A549 (cell line): ENCODE measurements at places on chromosomes 5 and 9.

DNA sequence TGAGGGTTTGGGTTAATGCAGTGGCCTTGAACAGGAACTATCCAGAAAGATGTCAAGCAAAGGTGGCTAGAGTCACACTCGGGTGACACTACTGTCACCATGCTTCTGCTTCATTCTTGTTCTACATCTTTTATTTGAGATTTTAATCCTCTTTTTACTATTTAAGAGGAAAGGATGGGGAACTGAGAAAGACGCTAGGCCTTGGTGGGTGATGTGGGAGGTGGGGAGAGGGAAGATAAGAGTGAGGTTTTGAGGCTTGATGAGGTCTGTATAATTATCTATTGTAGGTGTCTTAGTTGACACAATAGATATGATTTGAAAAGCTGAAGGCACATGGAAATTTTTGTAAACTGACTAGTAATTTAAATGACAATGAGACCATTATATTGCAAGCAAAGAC, 3.5 kb upstream of the BASP1 start:
- DNase-seq: no peak

GRCh38 chr5:151295138-151295537, 8.4 kb downstream of the SLC36A3 start:
- no peak for DNase-seq

- no peak for DNase-seq
These were observed 5.0 kb upstream of the COL23A1 start for GRCh38 chr5:178595150-178595549.

DNA sequence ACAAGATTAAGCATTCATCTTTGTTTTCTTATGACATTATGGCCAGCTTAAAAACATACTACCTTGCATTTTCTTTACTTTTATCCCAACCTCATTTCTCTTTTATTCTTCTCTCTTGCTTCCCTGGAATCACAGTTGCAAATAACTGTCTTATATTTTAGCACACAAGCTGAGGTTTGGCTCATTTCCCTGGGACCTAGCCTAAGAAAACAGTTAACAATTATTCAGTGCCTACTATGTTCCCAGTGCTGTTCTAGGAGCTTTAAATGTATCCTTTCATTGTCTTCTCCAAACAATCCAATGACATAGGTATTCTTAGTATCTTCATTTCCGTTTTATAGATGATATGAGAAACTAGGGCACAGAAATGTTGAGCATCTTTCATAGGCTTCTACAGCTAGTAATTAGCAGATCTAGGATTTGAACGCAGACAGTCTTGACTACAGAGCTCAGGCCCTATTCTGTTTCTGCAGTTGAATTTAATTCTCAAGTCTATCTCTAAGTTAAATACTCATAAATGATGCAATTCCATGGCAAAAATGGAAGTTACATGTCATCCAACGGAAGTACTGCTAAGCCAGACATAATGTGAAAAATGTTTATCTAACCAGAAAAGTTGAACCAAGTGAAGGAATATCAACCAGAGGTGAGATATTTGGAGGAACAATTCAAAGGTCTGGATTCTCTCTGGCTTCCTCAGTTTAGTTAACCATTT, 52.3 kb upstream of the MTAP start:
- DNase-seq: no peak

GRCh38 chr5:33649549-33650482, 209.1 kb downstream of the TARS1 start:
- peak; percentile 12 for DNase-seq
